OCI-M1 (cell line): ENCODE measurements at places on chromosomes 6 and 20.
A peak's percentile ranks its signal among the peaks of the same experiment; 100 is the strongest.

- no peak for DNase-seq
These were observed 185.1 kb downstream of the CLIC5 start for GRCh38 chr6:45830441-45831139.

GRCh38 chr6:90209527-90209926, 87.1 kb downstream of the BACH2 start:
- no peak for DNase-seq

DNA sequence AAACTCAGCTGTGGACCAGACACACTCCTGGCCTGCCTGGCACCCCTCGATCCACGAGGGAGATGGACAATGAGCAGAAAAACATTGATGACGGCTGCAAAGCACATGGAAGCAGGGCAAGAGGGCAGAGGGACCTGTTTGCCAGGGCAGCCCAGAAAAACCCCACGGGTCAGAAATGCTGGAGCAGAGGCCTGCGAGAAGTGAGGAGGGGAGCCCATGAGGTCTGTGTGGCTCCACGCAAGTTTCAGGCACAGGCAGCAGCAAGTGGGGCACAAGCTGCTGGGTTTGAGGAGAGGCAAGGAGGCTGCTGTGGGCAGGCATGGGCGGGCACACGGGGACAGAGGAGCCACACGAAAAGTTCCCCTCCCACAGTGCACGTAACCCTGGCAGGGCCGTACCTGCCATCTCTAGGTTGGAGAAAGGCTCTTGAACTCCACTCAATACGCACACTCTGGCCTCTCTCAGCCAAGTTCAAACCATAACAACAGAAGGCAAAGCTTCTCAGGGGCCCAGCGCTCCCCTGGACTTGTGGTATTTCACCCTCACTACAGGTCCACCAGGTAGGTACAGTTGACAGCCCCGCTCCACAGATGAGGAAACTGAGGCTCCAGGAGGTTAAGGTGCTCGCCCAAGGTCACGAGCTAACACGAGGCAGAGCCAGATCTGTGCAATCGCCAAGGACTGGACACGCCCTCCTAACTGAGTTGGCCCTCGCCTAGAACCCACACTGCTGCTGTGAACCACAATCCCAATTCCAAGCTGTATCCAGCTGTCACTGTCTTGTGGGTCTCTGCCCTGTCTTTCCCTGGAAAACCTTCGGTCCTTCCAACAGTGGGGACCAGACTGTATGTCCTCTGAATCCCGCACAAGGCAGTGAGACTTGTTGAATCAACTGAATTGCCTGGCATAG, 108.2 kb downstream of the NOL4L start:
- no peak for DNase-seq

GRCh38 chr6:56949265-56949664, 5.6 kb upstream of the BEND6 start:
- no peak for DNase-seq

DNA sequence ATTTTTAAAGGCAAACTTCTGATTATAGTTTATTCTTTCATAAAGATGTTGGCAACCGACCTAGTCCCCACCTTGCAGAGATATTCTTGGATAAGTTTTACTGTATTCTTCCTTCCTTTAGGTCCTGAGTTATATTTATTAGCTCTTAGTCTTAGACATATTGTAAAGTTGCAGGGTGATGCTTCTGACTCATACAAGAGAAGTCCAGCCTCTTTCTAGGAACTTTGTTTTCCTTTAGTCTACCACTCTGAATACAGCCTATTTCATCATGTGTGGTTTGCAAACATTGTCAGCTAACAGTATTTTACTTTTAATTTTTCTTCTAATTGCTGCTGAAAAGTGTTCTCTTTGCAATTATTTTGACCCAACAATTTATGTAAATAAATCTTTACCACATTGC, 686.7 kb downstream of the COL12A1 start:
- peak; percentile 46 for DNase-seq

DNA sequence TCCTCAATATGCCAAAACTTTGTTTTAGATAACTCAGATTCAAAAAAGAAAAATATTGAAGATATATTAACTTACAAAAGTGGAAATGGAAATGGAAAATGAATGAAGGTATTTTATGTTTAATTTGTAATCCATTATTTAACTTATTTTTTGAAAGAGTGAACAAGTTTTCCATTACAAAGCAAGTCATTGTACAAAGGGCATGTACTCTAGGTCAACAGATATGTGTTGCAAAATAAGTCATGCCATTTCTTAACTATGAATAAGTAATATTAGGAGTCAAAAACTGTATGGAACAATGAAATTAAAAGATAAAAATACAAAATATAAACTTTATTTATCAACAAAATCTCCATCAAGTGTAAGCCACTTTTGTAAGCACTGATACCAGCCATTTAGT, 25.9 kb upstream of the DEFB113 start:
- DNase-seq: no peak

DNA sequence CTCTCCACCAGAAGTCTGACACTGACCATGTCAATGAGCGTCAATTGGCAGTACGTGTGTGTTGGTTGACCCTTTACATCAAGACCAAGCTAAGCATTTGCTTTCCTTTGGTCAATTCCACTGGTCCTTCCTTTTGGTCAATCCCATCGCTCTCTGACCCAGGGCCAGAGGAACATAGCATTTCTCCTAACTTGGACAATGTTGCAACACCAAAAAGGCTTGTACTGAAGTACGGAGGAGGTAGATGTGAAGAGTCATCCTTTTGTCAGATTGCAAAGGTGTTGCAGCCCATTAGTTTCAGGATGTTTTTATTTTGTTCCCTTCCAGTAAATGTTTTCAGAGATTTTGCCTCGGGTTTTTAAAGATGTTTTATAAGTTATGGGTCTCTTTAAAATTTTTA, 24.6 kb downstream of the EDN1 start:
- DNase-seq: no peak

- DNase-seq: peak; percentile 79
These were observed 138.4 kb upstream of the TNFAIP3 start for GRCh38 chr6:137728386-137729349.

- DNase-seq: no peak
These were observed 37.7 kb downstream of the HECA start for GRCh38 chr6:139172567-139172966.

DNA sequence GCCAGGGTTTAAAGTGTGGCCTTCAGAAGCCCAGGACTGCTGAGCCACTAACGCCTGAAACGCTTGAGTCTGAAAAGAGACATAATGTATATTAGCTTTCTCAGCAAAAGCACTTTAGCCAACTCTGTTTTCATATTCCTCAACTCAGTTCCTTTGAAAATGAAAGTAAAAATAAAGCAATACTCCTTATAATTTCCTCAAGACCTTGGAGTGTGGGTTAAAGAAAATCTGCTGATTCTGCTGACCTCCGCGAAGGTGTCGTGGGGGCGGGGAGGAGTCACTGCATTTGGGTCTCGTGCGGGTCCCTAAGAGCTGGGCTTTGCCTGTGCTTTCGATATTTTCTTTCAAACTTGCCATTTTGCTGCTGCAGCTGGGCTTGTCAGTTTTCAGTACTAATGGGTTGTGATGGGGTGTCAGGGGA, 142.2 kb upstream of the ARID1B start:
- DNase-seq: peak; percentile 23

GRCh38 chr20:43538878-43539700, 19.7 kb upstream of the SGK2 start:
- no peak for DNase-seq

GRCh38 chr6:161434350-161434749, 160.5 kb upstream of the AGPAT4 start:
- DNase-seq: no peak

DNA sequence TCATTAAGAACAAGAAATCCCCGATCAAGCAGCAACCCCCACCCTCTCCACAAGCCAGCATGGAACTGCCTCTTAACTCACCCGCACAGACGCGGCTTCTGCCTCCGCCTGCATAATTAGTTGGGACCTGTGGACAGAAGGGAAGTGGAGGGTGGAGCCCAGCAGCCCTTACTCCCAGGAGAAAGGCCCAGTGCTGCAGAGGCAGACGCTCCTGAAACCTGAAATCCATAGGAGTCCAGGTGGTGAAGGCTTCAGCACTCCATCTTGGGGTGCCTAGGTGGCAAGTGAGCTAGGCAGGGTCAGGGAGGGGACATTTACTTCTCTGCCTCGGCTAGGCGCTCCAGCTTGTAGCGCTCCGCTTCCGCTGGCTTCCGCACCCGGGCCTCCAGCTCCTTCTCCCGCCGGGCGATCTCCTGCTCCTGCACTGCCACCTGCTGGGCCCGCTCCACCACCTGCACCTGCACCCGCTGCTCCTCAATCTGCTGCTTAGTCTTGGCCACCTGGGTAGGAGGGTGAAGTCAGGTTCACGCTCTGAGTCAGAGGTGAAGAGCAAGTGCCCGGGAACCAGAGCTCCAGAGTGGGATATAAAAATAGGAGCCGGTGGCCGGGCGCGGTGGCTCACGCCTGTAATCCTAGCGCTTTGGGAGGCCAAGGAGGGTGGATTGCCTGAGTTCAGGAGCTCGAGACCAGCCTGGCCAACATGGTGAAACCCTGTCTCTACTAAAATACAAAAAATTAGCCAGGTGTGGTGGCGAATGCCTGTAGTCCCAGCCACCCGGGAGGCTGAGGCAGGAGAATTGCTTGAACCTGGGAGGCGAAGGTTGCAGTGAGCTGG, 10.7 kb downstream of the TUBB start:
- DNase-seq: no peak

DNA sequence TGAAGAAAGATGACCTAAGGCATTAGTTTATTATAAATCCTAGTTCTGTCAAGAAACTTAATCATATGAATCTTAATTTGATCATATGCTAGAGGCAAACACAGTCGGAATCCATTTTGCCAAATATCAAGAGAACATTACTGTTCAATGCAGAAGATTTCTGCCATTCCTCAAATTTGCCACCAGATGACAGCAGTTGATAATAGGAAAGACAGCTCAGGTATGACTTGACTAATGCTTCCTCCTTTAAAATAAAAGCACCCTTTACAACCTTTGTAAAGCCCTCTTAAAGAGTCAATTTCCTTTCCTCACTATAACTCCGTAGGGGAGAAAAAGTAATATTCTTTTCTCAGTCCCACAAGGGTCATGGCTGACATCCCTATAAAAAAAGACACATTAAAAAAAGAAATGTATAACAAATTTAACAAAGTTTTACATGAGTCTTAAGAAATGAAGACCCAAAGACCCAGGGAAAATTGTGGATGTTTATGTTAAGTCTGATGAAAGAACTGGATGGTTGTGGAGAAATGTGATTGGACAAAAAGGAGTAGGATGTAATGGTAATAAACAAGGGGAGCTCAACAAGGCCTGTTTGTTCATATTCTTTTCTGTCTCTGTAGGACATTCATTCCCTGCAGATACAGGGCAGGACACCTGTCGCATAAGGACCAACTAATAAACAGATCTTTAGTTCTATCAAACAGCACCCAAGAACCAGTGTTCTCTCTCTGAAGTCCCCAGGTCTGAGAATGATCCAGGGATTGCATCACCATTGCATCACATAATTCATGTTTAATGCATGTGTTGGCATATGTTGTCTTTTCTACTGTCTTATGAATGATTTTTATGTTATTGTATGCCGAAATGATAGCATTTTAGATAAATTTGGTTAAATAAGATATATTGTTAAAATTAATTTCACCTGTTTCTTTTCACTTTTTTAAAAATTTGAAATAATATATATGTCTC, 23.0 kb upstream of the IL17A start:
- DNase-seq: peak; percentile 81

GRCh38 chr20:37303637-37304036, 14.2 kb downstream of the MANBAL start:
- DNase-seq: no peak

DNA sequence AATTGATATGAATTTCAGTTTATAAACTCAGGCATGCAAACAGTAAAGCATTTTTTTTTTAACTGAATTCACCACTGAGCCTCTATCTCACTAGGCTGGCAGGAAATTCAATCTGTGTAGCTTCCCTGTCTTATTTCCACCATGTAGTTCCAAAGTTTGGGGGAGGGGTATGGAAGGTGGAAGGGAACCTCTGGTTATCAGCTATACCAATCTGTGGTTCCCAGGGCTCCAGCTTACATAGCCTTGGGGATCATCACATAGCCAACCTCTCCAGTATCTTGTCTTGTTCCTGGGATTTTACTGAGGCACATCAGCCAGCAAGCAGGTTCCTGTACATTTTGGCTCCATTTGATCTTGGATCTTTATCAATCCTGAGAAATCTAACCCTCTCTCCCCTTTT, 15.6 kb downstream of the RAD21L1 start:
- DNase-seq: no peak

GRCh38 chr20:51507216-51508036, 35.1 kb downstream of the NFATC2 start:
- no peak for DNase-seq
